GM12864 (cell line): ENCODE measurements at places on chromosomes 12 and 14.

DNA sequence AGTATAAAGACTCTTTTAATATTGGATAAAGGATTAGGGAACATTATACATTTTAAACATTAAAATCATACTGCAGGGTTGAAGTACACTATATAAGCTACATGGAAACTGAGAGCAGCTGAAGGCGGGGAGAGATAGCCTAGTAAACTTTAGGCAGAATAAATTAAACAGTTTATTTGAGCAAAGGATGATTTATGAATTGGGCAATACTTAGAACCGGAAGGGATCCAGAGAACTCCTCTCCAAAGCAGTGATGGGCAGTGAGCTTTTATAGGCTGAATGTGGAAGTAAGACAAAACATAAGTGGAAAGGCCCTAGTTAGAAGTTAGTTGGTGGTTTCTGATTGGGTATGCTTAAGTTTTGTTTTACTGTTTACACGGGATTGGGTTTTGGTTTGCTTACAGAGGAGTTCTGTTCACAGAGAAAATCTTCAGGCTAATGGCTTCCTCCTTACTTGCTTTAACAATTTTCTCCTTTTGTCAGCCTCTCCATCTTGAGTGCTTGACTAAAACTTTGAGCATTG, 18.9 kb downstream of the LEMD3 start:
- no peak for DNase-seq

GRCh38 chr14:81436296-81437138, 36.4 kb upstream of the STON2 start:
- no peak for DNase-seq

- no peak for DNase-seq
Observed at GRCh38 chr14:104244221-104245011, 106.0 kb downstream of the KIF26A start.

DNA sequence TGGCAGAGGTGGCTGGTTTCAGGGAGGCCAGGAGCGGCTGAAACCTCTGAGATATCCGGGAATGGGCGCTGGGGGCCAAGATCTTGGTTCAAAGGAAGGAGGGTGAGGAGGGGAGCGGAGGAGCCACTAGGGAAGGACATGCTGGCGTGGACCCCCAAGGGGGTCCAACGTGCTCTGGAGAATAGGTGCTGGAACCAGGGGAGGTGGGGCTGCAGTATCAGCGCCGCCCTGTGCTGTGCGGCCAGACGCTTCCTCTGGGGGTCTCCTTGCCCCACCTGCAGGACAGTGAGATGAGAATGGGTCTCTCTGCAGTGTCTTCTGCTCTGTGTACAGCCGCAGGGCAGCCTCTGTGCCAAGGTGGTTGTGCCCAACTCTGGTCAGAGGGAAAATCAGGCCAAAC, 2.5 kb downstream of the FAM181A start:
- DNase-seq = no peak

GRCh38 chr12:97159377-97159776, 252.3 kb downstream of the NEDD1 start:
- no peak for DNase-seq

DNA sequence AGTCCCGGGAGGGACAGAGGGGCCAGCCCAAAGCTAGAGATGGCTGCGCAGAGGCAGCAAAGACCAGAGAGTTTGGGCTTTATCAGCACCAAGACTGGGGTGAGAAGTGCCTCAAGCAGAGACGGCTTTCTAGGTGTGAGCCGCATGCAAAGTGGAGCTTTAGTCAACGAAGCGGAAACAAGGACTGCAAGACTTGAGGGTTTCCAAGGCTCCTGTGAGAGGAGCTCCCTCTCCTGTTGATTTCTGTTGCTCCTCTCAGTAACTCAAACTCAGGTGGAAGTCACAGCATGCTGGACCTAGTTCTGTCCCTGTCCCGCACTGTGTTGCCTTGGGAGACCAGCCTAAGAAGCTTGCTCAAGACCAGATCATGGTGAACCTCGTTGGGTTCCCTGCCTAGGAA, 327.8 kb downstream of the MED13L start:
- DNase-seq = no peak

GRCh38 chr12:125249066-125249824, 184.0 kb downstream of the AACS start:
- no peak for DNase-seq

DNA sequence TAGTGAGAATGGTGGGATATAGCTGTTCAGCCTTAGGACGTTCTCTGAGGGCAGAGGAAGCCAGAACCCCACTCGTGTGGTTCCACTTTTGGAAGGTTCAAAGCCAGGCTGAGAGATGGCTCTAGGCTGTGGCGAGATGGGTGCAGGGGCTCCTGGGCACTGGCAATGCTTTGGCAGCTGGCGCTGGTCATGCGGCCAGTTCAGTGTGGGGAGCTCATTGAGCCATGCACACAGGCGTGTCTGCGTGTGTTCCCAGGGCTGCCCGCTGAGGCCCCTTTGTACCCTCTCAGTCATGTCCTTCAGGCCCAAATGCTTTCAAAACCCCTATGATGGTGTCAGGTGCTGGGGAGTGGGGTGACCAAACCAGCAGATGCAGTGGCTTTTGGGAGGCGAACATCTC, 1.7 kb downstream of the TEX22 start:
- no peak for DNase-seq

DNA sequence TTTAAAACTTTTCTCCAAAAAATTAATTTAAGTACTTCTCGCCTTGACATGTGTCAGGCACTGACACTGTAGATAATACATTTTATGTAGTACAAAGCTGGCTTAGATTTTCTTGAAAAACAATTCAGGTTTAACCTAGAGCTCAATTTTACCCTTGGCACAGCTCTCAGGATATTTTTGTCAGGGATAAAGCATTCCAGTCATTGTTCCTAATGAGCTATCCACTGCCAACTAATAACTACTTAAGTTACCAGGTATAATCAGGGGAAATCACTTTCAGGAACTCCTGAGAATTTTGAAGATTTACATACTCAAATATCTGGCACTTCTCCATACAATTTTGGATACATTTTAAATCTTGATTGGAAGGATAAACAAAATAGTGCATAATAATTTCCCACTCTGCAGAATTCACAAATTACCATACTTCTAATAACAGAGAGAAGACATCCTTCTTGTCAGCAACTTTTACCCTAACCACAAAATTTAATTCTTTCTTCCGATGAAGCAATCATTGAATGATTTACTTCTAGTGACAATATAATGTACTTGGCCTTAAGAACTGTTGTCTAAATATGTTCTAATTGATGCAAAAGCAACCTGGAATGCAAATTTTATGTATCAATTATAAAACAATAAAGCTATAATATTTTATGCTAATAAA, 4.8 kb downstream of the RASSF9 start:
- DNase-seq = no peak

DNA sequence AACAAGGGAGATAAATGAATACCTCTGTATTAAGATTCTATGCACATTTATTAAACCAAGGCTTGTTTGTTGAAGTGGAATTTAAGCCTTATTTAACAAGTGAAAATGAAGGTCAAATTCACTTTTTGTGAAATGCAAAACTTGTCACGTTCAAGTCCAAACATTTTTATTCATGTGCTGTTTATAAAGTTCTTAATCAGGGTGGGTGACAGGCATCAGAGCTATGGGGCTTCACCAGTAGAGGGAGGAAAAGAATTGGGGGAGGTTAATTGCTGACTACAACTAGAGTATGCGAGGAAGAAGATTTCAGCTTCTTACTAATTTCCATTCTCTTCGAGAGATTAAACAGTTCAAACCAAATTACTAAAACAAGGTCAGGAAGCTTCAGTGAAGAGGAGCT, 9.7 kb downstream of the MOK start:
- no peak for DNase-seq

- no peak for DNase-seq
Observed at GRCh38 chr12:130213249-130213648, 51.0 kb downstream of the FZD10 start.

- DNase-seq = no peak
Observed at GRCh38 chr14:64928239-64929013, 14.1 kb downstream of the GPX2 start.

DNA sequence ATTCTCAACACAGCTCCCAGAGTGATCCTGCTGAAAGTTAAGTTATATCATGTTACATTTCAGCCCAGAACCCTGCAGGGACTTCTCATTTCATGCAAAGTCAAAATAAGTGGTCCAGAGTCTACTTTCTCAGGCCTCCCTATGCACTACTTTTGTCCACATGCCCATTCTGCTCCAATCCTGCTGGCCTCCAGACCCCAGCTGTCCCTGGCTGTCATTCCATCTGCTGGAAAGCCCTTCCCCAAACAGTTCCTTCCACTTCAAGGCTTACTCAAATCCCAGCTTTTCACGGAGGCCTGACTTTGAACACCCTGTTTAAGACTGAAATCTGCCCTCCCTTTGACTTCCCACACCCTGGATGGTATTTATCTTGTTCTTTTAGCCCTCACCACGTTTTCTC, 109.8 kb upstream of the DNM1L start:
- no peak for DNase-seq

DNA sequence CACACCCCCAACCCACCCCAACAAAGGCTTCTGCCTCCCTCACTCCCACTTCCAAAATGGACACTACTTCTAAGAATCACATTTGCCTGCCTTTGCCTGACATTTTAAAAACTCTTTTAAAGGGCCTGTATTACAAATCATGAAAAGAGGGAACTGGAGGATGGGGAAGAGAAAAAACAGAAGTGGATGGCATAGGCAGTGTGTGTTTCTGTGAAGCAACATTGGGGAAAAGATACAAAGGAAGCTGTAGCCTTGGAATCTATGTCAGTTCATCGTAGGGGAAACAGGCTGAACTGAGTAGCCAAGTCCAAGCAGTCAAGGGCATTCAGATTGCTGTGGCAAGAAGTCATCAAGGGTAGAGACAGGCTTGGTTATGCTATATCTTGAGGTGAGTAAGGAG, 273.9 kb downstream of the BTG1 start:
- DNase-seq = no peak

GRCh38 chr14:69999261-69999674, 120.1 kb downstream of the SMOC1 start:
- no peak for DNase-seq

DNA sequence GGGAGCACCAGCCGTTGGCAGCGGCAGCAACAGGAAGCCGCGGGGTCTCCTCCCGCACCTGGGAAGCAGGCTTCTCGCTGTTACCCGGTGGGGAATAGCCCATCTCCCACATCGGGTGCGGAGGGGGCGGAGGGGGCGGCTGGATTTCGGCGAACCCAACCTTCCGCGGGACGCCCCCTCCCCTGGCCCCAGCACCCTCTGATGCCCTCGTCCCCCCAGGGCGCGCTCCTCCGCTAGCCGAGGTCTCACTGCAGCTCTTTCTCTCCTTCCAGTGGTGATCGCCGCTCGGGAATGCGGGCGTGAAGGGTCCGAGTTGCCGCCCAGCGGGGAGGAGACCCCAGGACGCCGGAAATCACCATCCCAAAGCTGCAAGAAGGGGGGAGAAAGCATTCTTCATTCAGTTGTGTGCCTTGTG, 303 bp downstream of the SAMD4A start:
- DNase-seq = no peak

DNA sequence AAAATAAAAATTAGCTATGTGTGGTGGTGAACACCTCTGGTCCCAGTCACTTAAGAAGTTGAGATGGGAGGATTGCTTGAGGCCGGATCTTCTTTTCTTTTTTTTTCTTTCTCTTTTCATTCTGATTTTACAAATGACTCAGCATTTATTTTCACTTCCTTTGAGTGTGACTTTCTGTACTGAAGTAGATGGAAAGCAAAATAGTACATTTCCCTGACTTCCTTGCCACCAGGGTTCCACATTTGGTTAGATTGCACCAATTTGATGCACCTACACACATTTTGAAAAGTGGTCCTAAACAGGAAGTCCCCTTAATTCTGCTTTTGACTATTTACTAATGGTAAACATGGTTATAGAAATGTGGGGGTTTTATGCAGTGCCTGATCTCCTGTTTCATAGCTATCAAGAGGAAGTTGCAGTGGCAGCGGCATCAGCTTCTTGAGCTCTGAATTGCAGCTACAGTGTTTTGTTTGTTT, 13.0 kb upstream of the LEMD3 start:
- peak; percentile 69 for DNase-seq

DNA sequence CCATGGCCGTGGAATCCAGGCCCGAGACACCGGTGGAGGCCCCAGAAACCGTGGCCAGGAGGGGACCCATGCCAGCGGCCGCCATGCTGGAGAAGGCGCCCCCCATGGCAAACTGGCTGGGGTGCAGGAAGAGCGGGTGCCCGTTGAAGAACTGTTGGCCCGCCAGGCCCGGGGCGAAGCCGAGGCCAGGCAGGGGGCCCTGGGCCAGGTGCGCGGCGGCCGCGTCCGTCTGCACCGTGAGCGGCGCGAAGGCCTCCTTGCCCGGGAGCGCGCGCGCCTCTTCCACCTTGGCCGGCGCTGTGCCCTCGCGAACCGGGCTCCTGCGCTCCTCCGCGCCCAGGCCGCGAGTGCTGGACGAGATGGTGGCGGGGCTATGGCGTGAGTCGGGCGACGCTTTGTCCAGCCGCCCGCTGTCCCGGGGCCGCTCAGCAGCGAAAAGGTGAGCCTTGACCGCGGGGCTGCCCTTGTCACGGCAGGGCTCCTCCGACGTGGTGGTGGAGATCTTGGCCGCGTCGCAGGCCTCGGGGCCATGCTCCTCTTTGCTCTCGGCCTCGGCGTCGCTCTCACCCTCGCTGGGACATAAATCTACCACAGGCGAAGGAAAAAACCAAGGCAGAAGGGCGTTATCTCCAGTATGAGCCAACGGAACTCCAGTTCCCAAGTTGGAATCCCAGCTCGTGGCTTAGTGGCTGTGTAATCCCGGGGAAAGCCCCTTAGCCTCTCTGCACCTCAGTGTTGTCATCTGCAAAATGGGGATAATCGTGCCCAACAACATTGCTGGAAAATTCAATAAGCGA, 9.5 kb downstream of the TBX3 start:
- no peak for DNase-seq

DNA sequence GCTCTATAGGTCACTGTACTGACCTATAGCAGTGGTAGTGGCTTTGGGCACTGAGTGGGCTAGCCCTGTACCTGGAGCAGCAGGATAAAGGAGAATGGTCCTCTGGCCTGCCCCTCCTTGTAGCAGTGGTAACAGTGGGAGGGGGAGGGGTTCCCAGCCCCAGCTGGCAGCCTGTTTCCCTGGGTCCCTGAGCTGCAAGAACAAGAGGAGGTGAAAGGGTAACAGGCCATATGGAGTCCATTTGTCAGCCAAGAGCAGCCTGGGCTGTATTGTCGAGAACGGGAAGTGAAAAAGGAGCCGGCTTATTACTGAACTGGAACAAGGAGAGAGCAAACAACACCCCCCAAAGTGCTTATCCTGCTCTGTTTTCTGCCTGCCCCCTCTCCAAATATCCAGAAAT, 73.8 kb upstream of the SRSF5 start:
- no peak for DNase-seq

DNA sequence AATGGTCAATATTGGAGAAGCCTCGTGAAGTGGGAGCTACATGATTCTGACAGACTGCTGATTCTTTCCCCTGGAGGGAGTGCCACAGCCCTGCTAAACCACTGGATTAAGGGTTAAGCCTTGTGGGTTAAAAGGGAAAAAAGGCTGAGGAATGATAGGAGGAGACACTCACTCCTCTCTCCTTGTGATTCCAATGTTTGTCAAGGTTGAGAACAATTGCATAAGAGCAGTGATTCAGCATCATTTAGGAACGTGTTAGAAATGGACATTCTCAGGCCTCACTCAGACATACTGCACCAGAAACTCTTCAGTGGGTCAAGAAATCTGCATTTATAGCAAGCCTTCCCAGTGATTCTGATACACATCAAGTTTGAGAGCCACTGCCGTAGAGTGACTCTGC, 87.8 kb upstream of the GZMB start:
- no peak for DNase-seq

- no peak for DNase-seq
Observed at GRCh38 chr12:43754015-43754414, 4.6 kb downstream of the PUS7L start.
